T-cell (primary cell): ENCODE measurements at places on chromosomes 3 and 15.

DNA sequence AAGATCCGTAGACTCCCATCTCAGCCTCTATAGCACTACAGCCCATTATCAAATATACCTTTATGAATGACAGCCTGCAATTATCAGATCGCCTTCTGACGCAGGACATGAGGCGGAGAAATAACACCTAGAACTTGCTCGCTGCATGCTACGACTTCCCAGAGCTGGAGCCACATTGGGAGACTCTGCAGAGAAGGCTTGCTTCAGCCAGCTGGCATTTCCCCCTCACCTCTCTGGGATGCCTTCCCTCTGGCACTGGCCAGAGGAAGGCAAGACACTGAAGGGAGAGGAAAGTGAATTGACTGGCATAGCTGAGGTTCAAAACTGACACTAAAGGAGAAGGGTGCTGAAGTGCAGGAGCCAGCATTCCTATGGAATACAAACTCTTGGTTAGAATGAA lies 131.7 kb downstream of the GABRB3 start:
- DNase-seq, result no peak

DNA sequence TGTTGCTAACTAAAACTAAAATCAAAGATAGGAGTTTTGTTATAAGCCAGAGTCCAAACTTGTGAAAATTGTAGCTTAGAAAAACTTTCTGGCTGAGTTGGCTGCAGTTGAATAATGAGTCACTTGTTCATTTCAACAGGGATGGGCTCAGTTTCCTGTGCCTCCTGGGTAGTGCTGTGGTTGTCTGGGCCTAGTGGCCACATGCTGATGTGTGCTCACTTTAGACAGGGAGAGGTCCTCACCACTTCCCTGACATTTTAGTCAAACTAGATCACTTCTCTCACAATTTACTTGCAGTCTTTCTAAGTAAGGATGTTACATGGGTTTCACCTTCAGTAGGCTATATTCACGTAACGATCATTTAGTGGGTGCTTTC lies 6.3 kb upstream of the UBE2Q2 start:
- DNase-seq, result no peak

DNA sequence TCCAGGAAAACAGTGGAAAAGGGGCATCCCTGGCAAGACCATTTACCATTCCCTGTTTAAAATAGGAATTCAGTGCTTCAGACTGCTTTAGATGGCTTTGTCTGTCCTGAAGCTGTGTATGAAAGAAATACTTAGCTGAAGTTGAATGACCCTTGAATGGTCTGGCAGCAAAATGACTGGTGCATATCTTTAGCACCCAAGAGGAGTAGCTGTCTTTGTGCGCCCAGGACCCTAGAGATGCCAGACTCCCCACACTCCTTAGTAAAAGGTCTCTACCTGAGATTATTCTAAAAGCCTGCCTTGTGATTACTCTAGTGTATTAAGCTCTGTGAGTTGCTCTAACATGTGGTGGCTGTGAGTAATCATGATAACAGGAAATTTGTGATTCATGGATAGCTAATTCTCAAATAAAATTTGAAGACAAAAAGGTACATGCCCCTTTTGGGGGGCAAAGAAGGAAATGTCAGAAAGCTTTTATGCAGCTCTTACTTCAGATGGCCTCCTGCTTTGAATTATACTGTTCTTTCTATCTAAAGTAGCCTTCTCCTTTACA lies 3.2 kb downstream of the MAPKBP1 start:
- no peak for DNase-seq

- no peak for DNase-seq
Measured at GRCh38 chr15:95176794-95177577, 945.6 kb downstream of the MCTP2 start.

GRCh38 chr3:50644561-50644960 lies 27.6 kb downstream of the MAPKAPK3 start:
- no peak for DNase-seq

GRCh38 chr15:25226360-25226759 lies 212.5 kb downstream of the UBE3A start:
- no peak for DNase-seq

- DNase-seq, result peak; percentile 20
Measured at GRCh38 chr15:42056934-42057798, 36.3 kb upstream of the PLA2G4E start.

- no peak for DNase-seq
Measured at GRCh38 chr3:150495563-150496168, 50.6 kb downstream of the SERP1 start.

DNA sequence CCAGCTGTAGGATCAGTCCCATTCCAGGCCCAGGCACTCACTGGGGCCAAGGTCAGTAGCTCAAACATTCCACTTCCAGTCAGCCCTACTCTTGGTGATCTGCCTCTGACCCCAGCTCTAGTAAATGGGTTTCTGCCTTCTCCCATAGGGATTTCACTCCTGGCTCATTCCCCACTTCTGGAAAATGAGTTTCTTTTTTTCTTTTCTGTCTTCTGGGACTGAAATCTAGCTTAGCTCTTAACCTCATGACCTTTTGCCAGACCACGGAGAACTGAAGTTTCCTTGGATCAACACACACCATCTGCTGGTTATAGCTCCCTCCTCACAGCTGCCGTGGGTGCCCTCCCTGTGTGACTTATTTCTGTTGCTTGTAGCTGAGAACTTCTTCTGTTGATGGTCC lies 21.3 kb downstream of the MME start:
- no peak for DNase-seq

DNA sequence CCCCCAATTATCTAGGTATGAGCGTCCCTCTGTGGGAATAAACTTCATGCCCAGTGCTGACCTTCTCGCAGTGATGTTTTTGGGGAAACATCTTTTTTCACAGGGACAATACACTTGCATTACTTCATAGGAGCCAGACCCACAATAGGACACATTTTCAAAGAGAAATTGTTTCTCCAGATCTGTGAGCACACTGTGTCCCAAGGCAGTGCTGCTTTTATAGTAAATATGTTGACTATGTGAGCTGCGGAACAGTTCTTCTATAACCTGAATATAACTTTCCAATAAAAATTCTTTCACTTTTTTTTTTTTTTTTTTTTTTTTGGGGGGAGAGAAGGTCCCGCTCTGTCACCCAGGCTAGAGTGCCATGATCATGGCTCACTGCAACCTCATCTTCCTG lies 17.4 kb upstream of the THSD4 start:
- no peak for DNase-seq

GRCh38 chr15:92163641-92164040 lies 230.0 kb upstream of the ST8SIA2 start:
- DNase-seq, result no peak

- no peak for DNase-seq
Measured at GRCh38 chr3:87413814-87414213, 137.4 kb upstream of the POU1F1 start.

DNA sequence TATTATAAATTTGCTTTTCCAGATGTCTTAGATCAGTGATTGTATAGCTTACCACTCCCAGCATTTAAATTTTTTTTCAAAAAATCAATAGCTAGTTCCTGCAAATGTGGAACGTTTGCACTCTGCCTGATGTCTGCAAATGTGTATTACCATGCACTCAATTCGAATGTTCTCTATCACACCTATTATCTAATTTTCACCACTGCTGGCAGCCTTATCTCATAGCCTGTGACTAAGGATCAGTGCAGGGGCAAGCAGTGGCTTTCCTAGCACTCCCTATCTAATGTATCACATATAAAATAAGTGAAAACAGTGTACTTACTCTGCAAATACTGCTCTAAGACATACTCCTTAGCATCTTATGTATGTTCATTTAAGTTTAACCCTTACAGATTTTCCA lies 196.3 kb upstream of the PLSCR5 start:
- no peak for DNase-seq

GRCh38 chr3:63926309-63926708 lies 14.1 kb upstream of the SCAANT1 start:
- no peak for DNase-seq

- DNase-seq, result no peak
Measured at GRCh38 chr15:25407950-25408349, 30.9 kb downstream of the UBE3A start.

GRCh38 chr3:154614601-154615000 lies 184.6 kb upstream of the GPR149 start:
- no peak for DNase-seq

GRCh38 chr3:58868097-58868779 lies 181.6 kb downstream of the CFAP20DC start:
- DNase-seq, result no peak

DNA sequence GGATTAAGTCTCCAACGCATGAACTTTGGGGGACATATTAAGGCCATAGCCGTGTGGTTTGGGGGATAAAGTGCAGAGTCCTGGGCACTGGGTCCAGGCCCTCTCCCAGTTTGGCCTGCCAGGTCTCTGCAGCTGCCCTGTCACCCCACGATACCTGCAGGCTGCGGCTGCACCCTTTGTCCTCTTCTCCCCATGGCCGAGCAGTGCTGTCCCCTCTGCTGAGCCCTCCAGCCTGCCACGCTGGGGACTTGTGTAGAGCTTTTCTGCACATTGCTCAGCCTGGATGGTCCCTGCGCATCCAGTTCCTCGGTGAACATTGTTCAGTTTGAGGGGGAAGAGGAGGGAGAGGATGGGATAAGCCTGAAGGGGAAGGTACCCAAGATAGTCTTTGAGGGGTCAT lies 167.2 kb downstream of the APBA2 start:
- DNase-seq, result no peak

DNA sequence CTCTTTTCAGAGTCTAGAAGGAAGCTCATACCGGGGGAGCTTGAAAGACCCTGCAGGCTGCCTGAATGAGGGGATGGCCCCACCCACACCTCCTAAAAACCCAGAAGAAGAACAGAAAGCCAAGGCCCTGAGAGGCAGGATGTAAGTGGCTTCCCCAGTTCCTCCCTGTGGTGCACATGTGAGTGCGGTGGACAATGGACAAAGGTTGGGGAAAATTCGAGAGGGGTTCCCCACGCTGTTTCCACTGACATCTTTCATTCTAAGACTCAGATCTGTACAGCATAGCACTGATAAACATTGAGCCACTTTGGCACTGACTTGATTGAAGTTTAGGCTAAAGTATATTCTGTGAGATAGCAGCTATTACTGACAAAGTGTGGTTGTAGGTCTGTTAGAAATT lies 79.5 kb upstream of the UMPS start:
- DNase-seq, result no peak

GRCh38 chr3:193297421-193297820 lies 56.4 kb downstream of the PLAAT1 start:
- DNase-seq, result no peak

DNA sequence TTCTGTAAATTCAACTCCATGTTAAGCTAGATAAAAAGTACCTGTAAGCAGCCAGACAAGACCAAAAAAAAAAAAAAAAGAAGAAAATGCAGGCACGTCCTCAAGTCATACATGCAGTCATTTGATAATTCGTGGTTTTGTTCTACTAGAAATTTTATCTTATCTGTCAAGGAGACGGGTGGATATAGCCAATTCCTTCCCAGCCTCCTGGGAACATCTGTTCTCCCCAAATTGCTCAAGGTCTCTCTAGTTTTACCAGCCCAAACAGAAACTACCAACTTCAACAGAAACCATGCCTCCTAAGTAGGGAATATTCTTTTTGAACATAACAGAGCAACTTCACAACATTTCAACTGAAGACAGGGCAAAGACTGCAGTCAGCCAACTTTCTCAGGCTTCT lies 19.5 kb downstream of the RYK start:
- no peak for DNase-seq

- DNase-seq, result no peak
Measured at GRCh38 chr3:95629802-95630201, 1184.6 kb upstream of the EPHA6 start.

GRCh38 chr15:71844916-71845315 lies 34.6 kb downstream of the NR2E3 start:
- DNase-seq, result no peak

DNA sequence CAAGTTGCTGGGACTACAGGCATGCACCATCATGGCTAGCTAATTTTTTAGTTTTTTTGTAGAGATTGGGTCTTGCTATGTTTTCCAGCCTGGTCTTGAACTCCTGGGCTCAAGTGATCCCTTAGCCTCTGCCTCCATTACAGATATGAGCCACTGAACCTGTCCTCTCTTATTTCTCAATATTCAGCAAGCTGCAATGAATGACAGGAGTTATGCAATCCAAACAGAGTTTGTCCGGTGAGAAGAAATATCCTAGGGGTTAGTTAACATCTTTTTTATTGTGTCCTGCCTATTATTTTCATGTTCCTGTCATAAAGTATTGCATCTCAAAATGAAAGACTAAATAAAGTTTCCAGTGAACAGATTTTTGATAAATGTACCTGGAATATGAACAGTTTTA lies 1161.4 kb downstream of the OTOL1 start:
- DNase-seq, result no peak

DNA sequence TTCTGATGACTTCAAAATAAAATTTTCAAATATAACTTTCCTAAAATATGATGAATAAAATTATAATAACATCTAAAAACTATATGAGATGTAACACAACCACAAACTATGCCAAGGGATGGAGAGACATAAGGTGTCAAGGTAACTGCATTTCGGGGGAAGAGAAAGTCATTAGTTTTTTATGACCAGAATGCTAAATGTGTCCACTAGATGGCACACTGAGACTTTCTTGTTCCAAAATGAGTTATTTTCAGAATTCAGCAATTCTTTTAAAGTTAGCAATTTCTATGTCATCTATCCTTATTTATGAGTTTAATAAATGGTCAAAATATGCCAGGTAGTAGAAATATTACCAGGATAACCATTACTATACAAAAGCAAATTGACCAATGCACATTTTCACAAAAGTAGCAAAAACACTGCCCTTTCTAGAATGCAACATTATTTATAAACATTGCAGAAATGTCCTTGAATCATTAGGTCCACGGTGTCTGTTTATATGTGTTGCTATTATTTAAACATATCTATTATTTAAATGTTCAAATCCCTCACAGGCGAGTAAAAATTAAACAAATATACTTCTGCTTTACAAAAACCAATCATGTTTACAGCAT lies 374.2 kb downstream of the PLCL2 start:
- no peak for DNase-seq

- no peak for DNase-seq
Measured at GRCh38 chr3:151174351-151174750, 28.7 kb downstream of the GPR171 start.

GRCh38 chr3:174192471-174192870 lies 666.7 kb upstream of the NAALADL2 start:
- DNase-seq, result no peak

DNA sequence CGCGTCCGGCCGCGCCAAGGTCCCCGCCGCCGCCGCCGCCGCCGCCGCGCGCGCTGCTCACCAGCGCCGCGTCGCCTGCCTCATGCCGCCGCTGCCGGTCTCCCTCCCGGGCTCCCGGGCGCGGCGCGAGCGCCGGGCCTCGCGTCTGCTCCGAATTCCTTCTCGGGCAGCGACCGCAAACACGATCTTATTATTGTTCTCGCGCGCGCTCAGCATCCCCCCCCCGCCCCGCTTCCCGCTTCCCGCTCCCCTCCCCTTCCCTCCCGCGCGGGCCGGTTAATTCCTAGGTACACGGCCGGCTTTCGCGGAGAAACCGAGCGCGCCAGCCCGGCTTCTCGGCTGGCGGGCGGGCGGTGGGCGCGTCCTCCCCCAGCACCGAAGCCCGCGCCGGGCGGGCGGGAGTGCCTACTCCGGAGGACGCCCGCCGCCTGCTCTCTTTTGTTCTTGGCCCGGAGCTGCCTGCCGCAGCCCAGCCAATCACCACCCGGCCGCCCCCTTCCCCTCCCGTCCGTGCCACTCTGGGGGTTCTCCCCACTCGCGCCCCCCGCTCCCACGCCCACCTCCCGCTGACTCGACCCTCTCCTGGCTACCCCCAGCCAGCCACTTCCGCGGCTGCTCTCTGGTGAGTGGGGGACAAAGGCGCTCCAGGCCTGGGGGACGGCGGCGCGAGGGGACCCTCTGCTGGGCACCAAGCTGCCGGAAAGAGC lies at the start of gene HDGFL3:
Gene HDGFL3 (minus strand): TSS at position 164 of the 707 bp plus-strand sequence. CDS start 409 bp downstream, outside the sequence.
- peak; percentile 13 for DNase-seq

- peak; percentile 19 for DNase-seq
Measured at GRCh38 chr3:188389711-188390342, 235.9 kb downstream of the LPP start.
